ENCODE measurements at places on chromosomes 2 and 18.

DNA sequence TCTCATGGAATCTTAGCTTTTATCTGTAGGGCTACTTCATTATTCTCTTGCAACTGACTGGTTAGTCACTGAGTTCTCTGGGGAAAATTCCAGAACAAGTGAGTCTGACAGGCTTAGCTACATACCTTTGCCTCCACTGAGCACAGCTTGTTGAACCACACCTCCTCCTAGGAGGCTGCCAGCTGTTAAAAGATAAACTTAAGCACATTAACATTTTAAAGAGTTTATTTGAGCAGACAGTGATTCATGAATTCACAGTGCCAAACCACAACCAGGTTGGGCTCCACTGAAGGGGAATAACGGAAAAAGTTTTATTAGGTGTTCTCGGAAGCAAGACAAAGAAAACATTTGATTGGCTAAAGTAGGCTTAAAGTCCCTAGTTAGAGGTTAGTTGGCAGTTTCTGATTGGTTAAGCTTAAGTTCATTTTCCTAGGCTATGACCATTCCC, 12.5 kb upstream of the SLC38A11 start:
- no peak for DNase-seq

DNA sequence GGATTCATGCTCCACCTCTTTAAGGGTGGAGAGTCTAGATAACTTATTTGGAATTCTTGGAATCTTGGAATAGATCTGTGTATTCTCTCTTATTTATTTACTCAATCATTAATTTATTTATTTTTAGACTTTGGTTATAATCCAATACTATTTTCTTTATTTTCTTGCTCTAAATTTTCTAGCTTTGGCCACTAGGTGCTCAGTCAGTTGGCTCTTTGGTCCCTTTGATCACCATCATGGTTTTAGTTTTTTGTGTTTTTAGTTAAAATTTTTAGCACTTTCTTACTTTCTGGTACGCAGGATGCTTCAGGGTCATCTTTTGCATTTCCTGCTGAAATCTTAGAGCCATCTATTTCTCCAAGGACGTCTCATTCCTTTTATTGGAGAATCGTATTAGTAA, 5.2 kb upstream of the PLEK start:
- no peak for DNase-seq

- DNase-seq: no peak
These were observed 106.4 kb downstream of the ZAP70 start for GRCh38 chr2:97819754-97820153.

DNA sequence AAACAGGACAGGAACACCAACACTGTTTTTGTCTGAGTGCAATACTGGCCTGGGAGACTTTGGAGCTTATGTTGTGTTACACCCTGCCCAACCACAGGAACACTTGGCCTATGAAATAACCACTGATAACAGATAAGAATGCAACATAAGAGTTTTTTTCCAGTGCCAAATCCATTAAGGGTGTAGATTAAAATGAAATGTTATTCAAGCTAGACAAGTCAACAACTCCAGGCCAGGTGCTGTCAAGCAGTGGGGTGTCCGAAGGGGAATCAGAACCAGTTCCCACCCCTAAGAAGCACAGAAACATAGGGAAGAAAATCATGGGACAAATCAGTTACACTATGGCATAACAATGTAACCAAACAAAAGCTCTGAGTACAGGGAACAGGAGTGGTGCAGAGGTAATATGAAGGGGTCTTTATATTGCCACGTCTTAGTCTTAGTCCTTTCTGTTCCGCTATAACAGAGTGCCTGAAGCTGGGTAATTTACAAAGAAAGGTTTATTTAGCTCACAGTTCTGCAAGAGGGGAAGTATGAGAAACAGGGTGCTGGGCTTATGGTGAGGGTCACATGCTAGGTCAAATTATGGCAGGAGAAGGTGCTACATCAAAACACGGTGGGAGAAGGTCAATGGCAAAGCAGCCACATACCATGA, 3.8 kb downstream of the AFG3L2 start:
- no peak for DNase-seq

DNA sequence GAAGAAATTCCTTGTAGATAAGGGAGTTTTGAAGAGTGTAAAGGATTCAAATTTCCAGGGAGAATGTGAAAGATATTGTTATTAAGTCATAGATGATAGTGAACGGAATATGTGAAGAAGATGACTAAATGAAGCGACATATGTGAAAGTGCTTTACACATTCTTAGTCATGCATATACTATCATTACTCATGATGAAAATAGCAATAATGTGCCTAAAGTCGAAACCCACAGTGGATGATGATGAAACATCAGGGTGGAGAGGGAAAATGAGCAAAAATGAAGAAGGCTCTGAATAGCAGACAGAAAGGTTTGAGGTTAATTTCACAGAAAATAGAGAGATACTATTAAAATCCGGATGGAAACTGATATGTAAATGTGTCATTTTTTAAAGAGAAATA, 1237.1 kb downstream of the LRP1B start:
- DNase-seq: no peak

DNA sequence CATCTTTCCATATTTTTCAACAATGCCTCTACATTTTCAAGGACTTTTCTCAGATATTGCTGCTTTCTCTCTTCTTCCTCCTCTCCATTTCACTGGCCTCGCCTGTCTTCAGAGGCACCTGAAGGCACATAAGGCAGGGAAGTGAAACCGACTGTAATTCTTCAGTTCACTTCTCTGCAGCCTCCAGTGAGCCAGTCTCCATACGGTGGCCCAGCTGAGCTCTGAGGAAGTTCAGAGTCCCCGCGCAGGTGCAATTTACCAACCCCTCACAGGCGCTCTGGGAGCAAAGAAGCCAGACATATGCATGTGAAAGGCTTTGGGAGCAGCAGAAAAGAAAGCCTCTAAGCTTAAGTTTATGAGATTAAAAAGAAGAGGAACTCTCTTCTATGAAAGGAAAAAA, 12.4 kb downstream of the KLHL14 start:
- DNase-seq: no peak

GRCh38 chr2:205070889-205071288, 525.6 kb downstream of the PARD3B start:
- DNase-seq: no peak

- no peak for DNase-seq
These were observed 75.9 kb downstream of the SLC66A2 start for GRCh38 chr18:79875531-79875919.

GRCh38 chr2:82641598-82642180, 1817.4 kb downstream of the SUCLG1 start:
- DNase-seq: no peak

DNA sequence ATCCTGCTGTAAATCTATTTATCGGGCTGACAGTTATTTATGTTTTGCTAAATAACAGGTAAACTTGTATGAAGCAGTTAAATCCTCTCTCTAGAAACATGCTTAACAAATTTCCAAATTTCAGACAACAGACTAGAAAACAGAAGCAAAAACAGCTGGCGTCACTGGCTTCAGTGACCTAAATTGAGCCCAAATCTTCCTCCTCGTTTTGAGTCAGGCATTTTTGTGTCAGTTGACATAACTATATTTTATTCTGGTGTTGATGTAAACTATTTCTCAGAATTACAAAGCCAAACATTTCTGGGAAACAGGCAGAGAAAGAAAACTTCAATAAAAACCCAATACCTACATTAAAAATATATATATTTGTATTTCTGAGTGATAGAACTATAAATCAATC, 21.7 kb downstream of the RBMS1 start:
- no peak for DNase-seq

DNA sequence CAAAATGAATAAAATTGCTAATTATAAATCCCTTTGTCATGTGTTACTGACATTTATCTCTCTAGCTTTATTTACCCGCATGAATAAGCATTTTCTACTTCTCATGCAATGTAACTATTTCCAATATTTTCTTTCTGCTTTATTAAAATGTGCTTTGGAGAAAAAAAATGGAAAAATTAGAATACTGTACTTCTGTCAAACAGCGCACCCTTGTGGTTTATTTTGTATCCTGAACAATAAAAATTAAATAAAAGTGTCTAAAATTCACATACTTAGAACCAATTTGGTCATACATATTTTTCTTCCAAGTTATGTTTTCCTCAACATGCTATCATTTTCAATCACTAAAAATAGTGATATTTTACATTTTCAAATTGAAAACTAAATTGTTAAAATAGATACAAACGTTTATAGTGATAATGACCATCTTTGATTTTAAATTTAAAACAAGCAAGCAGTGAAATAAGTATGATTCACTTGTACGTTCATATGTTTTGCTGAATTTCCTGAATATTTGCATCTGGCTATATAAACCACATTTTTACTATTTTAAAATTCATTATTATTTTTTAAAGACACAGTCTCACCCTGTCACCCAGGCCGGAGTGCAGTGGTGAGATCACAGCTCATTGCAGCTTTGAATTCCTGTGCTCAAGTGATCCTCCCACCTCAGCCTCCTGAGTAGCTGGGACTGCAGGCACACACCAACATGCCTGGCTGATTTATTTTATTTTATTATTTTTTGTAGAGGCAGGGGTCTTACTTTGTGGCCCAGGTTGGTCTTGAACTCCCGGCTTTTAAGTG, 95.9 kb upstream of the GRB14 start:
- no peak for DNase-seq

DNA sequence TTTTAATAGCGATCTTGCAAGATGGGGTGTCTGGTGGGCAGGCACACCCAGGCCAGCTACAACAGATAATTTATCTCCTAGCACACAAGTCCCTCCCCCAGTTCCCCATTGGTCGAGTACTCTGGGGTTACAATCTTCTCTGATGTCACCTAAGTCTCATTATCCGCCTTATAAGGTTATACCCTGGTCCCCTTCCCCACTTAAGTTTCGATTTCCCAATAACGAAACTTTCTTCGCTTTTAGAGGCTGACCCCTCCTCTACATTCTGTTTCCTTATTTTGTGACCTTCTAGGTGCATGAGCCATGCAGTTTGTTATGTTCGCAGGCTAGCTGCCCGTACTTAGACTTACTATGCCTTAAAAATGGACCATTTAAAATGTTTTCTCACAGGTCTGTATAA, 180.1 kb downstream of the CAPN13 start:
- no peak for DNase-seq

DNA sequence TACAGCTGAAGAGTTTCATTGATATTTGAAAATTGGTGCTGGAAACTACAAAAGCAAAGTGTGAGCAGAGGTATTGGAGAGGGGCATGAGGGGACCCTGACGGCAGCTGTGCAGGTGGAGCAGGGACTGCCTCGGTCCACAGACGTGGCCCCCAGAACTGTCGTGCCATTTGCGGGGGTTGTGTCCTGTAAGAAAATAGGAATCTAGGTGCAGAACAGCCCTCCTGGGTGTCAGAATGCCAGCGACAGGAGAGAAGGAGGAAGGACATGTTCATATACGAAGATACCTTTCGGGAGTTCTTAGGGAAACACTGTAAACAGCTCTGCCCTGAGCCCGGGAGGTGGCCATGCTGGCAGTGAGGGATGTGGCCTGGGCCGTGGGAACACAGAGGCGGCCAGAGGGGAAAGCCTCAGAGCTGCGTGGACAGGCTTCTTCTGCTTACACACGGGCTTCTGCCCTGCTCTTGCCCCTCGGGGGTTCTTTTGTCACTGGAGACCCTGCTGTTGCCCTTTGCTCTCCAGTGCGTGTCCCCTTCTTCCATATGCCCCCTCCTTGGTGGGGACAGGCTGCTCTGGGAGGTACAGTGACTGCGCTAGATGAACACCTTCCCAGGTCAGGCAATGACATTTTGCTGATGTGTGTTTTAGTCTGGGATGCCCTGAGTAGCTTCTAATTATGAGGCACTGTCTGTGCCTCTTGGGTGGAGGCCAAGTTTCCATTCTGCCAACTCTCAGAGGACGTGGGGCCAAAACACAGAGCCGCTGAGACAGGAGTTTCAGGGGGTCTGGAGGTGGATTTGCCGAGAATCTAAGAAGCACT, 81.9 kb upstream of the TXNDC2 start:
- no peak for DNase-seq

- no peak for DNase-seq
These were observed 404.9 kb downstream of the CPS1 start for GRCh38 chr2:210961249-210961648.

DNA sequence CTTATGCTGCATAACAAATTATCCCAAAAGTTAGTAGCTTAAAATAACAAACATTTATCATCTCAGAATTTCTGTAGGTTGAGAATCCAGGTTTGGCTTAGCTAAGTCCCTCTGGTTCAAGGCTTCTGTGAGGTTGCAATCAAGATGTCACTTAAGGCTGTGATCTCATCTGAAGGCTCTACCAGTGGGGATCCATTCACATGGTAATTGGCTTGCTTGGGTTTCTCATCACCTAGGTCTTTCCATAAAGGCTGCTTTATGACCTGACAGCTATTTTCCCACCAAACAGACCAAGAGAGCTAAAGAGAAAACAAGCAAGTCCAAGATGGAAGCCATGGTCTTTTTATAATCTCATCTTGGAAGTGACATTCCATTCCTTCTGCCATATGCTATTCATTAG, 137.3 kb downstream of the DTNA start:
- DNase-seq: no peak

Measured in stimulated activated CD4-positive, alpha-beta T cell treated with anti-CD3 and anti-CD28 coated beads, Interleukin-1b, Interleukin-23, amount 100 ng/mL, for 1 hour (primary cell).